ENCODE measurements at places on chromosomes 12 and 14.
A peak's percentile ranks its signal among the peaks of the same experiment; 100 is the strongest.

DNA sequence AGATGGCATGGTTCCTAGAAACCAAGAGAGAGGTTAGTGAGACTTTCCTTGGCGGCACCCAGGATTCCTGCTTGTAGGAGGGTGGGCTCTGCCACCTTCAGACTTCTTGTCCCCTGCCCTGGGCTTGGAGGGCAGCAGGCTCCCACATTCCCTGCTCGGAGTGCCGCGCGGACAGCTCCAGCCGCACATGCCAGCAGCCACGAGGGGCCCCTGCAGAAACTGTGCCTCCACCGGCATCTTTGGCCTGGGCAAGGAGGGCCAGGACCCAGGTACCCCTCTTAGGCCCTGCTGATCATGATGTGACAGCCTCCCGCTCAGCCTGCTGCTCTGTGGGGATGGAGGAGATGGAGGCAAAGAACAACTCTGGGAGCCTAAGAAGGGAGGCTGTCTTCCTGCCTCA lies 62.3 kb downstream of the PRIMA1 start:
- no peak for DNase-seq

GRCh38 chr14:99687284-99688209 lies 3.4 kb downstream of the CYP46A1 start:
- DNase-seq = no peak

DNA sequence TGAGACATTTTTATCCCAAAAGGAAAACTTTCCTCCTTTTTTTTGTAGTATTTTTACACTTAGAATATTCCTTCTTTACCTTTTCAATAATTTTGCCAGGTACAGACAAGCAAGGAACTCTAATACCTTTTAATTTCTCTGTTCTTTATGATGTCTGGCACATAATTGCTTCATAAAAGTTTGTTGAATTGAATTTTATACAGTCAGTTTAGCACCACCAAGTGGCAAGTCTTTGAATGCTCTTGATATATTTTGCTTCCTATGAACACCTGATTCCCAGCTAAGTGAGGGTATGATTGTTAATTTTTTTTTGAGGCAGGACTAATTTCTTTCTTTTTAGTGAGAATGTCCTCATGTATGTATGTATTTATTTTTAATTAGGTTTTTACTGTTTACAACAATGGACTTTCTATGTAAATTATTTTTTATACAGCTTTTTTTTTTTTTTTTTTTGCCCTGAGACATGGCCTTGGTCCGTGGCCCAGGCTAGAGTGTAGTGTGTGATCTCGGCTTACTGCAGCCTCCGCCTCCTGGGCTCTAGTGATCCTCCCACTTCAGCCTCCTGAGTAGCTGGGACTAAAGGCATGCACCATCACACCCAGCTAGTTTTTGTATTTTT lies 6.9 kb downstream of the TBC1D15 start:
- DNase-seq = no peak

GRCh38 chr12:83256562-83256961 lies 569.9 kb downstream of the TMTC2 start:
- DNase-seq = no peak

DNA sequence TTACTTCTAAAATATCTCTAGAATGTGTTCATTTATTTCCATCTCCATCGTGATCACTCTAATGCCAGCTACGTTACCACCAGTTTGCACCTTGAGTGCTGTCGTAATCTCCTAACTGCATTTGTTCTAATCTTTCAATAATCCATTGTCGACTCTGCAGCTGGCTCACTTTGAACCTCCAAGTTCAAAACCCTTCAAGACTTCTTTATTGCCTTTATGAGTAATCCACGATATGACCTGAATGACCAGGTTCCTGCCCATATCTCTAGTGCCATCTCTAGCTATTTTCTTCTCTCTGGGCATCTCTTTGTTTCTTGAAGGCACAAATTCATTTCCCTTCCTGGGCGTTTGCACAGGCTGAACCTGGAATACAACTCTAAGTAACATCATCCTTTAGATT lies 76.7 kb downstream of the SRGAP1 start:
- no peak for DNase-seq

GRCh38 chr12:31363416-31363809 lies 37.5 kb upstream of the SINHCAF start:
- no peak for DNase-seq

DNA sequence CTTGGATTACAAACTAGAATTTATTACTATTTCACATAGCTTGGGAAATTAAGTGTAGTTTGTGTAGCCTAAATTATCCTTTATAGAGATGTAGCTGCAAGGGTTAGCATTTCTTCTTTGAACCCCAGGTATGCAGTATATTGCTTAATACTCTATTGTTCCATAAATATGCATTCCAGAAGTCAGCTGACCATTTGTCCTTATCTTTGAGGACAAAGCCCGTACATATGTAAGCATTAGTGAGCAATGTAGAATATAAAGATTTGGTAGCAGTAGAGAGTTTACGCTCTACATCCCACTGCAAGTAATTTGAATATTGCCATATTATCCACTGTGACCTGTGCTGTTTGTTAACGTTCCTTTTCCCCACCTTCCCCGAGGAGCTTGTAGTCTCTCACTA lies 26.9 kb downstream of the PPM1A start:
- no peak for DNase-seq

DNA sequence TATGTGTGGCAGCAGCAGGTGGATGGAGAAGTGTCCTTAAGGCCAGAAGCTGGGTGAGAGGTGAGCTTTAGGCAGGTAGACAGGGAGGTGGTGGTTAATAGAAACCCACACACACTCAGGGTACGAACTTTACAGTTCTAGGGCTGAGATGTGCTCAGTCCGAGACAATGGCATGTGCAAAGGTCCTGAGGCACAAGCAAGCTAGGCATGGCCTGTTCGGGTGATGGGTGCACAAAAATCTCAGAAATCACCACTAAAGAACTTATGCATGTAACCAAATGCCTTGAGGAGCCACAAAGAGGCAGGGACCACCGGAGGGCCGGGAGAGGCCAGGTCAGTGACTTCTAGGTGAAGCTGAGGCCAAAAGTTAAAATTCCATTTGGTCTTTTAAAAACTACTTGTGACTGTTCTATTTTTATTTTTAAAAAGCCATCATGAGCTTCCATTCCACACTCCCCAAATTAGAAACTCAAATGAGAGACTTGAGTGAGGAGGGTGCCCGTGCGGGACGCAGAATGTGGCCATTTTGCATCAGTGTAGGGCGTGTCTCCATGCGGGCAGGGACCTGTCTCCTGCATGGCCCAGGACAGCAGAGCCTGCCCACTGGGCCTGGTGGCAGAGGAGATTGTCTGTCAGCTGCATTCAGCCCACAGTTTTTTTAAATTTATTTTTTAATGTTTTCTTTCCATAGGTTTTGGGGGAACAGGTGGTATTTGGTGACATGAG lies 4.0 kb downstream of the RFLNA start:
- no peak for DNase-seq

- no peak for DNase-seq
Observed at GRCh38 chr14:86066651-86067050, 536.7 kb downstream of the FLRT2 start.

- no peak for DNase-seq
Observed at GRCh38 chr12:3420693-3421092, 70.3 kb upstream of the PRMT8 start.

GRCh38 chr14:100547633-100548294 lies 39.5 kb downstream of the BEGAIN start:
- DNase-seq = peak; percentile 21
